Fibroblast of skin of abdomen (primary cell): ENCODE measurements at places on chromosomes 3 and 15.

GRCh38 chr15:71811036-71811736 is 832 bp downstream of the NR2E3 start:
- DNase-seq, result no peak

DNA sequence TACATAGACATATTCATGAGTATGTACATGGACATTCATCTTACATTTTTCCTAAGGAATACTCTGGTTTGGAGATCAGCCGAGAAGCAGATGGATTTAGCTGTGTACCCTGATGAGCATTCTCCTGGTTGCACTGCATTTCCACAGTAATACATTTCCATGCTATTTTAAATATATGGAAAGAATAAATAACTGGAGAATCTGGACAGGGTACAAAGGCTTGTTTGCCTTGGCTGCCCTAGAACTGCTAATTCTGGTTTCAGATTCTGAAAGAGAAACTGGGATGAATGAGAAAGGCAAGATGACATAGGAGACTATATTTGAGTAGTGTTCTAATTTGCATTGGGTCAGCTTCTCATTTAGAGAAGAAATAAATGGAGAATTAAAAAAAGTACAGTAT is 190.8 kb upstream of the FAM3D start:
- DNase-seq, result no peak

GRCh38 chr15:51619331-51620035 is 3.1 kb downstream of the DMXL2 start:
- no peak for DNase-seq

DNA sequence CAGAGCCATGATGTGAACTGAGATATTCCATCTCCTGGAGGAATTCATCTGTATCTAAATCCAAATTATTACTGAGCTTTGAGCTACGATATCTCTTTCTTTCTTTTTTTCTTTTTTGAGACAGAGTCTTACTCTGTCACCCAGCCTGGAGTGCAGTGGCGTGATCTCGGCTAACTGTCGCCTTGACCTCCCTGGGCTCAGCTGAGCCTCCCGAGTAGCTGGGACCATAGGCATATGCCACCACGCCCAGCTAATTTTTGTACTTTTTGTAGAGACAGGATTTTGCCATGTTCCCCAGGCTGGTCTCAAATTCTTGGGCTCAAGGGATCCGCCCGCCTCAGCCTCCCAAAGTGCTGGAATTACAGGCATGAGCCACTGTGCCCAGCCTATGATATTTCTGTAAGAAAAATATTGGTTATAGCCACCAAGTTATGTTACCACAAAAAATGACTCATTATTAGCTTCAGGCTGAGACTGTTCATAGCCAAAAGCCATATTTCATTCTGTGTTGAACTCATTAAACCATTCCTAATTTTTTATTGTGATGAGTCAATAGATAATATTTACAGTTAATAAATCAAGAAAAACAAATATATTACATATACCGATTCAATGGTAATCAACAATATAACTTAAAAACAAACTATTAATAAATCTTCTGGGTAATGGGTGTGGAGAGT is 27.1 kb upstream of the SLC30A4 start:
- peak; percentile 78 for DNase-seq

GRCh38 chr15:101664303-101664913 is 12.2 kb upstream of the TM2D3 start:
- DNase-seq, result no peak

GRCh38 chr15:78438619-78439285 is 736 bp downstream of the IREB2 start:
- DNase-seq, result peak; percentile 31

GRCh38 chr15:90015749-90016148 is 14.6 kb downstream of the ZNF710 start:
- no peak for DNase-seq

DNA sequence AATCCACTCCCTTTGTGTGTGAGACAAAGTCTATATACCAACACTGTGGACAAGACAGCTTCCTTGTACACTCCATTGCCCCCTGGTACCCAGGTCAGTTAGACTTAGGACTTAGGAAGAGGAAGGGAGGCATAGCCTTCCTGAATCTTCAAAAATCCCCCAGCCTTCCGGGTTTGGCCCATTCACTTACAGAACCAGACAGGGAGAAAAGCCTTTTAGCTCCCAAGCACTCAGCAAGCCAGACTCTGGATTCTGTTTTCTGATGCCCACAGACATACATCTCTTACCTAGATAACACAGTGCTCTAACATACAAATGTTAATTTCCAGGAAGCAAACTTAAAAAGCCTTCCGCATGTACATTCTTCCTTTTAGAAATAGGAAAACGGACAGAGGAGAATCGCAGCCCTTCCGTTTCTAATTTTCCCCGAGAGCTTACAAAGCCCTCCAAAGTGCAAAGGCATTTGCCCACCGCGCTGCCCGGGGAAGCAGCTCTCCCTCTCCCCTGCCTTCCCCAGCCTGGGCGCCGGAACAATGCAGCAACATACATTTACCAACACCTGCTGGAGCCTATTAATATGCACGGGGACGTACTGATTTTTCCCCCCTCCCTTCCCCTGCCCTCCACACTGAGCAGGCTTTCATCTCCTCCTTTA is 442.0 kb downstream of the MAGI1 start:
- DNase-seq, result no peak

GRCh38 chr3:168877899-168878298 is 782.2 kb upstream of the GOLIM4 start:
- no peak for DNase-seq

DNA sequence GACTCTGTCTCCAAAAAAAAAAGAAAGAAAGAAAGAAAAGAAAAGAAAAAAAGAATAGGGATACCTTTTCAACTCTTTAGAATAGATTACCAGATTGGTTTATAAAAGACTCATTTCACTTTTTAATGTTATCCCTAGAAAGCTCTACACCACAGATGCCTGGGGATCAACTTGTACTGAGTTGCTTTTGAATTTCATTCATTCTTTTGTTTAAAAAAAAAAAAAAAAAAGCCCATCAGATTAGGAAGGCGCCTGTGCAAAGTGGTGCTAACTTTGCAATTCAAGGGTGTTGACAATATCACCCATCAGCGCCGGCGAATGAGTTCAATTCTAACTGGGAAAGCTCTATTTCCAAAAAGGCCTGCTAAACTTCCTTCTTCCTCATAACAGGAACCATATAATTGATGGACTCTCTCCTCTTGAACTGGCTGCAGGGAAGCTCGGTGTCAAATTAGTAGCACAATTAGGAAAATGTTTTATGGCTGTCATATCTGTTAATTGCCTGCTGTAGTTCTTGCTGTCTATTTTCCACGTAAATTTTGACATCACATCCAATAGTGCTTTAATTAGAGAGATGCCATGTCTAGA is 48.8 kb downstream of the CDCP1 start:
- no peak for DNase-seq

- DNase-seq, result no peak
Measured at GRCh38 chr15:42954291-42954690, 33.7 kb upstream of the TTBK2 start.

DNA sequence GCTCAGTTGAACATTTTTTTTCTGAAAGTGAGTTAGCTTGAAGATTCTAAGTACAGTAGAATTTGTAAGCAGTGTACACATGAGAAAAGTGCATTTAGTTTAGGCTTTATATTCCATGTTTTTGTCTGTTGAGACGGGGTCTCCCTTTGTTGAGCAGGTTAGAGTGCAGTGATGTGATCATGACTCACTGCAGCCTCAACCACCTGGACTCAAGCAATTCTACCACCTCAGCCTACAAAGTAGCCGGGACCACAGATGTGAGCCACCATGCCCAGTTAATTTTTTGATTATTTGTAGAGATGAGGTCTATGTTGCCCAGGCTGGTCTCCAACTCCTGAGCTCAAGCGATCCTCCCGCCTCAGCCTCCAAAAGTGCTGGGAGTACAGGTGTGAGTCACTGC is 5.3 kb upstream of the CSNK1G1 start:
- no peak for DNase-seq

GRCh38 chr15:57015897-57016296 is 97.5 kb downstream of the TCF12 start:
- DNase-seq, result no peak

DNA sequence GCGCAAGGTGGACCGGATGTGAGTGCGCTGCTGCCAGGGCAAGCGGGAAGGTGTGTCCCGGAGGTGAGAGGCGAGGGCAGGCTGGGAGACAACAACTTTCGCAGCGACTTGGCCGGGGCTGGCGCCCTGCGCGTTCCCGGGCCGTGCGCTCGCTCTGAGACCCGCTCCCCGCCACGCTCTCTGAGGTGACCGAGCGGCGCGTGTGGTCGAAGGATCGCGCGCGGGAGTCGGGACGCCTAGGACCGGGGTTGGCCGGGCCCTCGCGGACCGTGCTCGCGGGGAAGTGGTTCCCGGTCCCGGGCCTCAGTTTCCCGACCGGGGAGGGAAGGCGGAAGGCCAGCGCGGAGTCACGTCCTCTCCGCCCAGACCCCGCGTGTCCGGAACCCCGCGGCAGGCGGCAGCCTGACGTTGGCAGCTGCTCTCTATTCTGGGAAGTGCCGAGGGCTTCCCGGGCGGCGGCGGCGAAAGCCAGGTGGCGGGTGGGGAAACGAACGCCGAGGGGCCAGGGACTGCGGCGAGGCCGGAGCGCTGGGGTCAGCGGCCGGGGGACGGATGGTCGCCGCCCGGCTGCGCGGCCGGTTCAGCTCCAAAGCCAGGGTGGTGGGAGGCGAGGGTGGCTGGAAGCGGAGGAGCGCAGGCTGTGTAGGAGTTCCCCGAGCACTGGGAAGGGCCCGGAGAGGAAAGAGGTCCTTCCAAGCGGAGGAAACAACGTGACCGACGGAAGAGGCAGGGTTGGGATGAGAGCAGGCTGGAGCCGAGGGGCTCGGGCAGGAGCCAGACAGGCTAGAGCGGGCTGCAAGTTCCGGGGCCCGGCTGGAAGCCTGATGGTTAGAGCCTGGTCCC is 1.0 kb upstream of the IGF2BP2 start:
- peak; percentile 40 for DNase-seq

- DNase-seq, result no peak
Measured at GRCh38 chr3:186411994-186412393, 50.0 kb upstream of the DGKG start.

DNA sequence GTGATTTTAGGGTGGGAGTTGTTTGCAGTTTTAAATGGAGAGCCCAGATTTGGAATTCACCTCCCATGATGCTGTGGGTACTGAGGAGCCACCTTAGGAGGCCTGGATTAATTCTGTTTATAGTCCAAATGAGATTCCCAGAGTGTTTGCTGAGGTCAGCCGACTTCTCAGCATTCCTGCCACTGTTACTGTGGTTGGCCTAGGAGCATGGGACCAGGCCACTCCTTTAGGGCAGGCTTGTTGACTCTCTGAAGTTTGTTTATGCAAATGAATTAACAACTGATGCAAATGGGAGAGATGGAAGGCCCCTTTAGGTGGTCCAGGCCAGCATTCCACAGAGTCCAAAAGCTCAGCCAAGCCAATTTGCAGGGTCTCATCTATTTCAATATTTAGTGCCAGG is 46.1 kb downstream of the CACNA2D3 start:
- no peak for DNase-seq

- DNase-seq, result no peak
Measured at GRCh38 chr15:77904436-77904821, 173.1 kb downstream of the TBC1D2B start.

DNA sequence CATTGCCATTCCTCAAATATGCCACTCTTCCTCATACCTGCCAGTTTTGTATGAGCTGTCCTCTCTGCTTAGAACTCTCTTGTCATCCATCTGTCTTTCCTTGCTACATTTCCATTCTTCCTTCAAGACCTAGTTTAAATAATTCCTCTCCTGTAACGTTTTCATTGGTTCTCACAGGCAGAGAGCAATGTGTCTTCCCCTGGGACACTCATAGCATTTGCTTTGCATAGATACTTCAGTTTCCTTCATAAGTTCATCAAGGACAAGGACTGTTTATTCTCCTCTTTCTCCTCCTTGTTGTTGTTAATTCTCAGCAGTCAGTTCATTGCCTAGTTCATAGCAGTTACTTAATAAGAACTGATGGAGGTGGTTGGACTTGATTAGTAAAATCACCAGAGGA is 10.5 kb downstream of the NR2C2 start:
- no peak for DNase-seq

- no peak for DNase-seq
Measured at GRCh38 chr3:155815030-155815545, 9.0 kb upstream of the C3orf33 start.

- DNase-seq, result no peak
Measured at GRCh38 chr3:63986146-63986545, 37.1 kb downstream of the PSMD6 start.

DNA sequence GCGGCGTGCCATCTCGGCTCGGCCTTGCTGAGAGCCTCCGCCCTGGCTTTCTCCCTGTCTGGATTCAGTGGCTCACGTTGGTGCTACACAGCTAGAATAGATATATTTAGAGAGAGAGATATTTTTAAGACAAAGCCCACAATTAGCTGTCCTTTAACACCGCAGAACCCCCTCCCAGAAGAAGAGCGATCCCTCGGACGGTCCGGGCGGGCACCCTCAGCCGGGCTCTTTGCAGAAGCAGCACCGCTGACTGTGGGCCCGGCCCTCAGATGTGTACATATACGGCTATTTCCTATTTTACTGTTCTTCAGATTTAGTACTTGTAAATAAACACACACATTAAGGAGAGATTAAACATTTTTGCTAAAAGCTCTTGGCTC is 54.1 kb downstream of the PLXNA1 start:
- no peak for DNase-seq

- peak; percentile 94 for DNase-seq
Measured at GRCh38 chr3:190345027-190345821, 23.0 kb upstream of the CLDN1 start.

GRCh38 chr3:5168110-5168509 is 19.4 kb upstream of the EDEM1 start:
- DNase-seq, result no peak

DNA sequence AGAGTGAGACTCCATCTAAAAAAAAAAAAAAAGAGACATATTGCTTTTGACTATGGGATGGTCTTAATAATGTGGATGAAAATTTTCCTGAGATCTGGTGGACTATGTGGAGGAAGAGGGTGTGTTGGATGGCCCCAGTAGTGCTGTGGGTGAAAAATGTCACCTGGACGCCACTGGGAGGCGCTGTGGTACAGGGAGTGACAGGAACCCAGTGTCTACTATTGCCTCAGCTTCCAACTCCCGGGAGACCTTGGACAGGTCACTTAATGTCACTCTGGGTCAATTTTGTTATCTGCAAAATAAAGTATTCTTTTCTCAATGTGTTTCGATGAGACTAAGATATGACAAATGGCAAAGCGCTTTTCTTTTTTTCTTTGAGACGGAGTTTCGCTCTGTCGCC is 27.7 kb upstream of the DCP1A start:
- peak; percentile 39 for DNase-seq

- no peak for DNase-seq
Measured at GRCh38 chr3:193809106-193809505, 216.1 kb downstream of the OPA1 start.
